Sigmoid colon (tissue), 7 donors: ENCODE measurements at places on chromosomes 3 and 15. TPM values are rescaled to one million over a fixed set of nuclear protein-coding genes. Genes with fewer than 3 reads are reported as not detected.
A peak's percentile ranks its signal among the peaks of the same experiment; 100 is the strongest.

- no peak overlapping the region for H3K4me3 ChIP-seq
- H3K36me3 ChIP-seq = no peaks in the 10 kb centered on the region
- DNase-seq = no peak
- H3K4me1 ChIP-seq = no peaks in the 10 kb centered on the region
Measured at GRCh38 chr3:5001805-5002173, 22.6 kb downstream of the BHLHE40 start.

Gene MTMR10
- total RNA-seq = 25.2 TPM

DNA sequence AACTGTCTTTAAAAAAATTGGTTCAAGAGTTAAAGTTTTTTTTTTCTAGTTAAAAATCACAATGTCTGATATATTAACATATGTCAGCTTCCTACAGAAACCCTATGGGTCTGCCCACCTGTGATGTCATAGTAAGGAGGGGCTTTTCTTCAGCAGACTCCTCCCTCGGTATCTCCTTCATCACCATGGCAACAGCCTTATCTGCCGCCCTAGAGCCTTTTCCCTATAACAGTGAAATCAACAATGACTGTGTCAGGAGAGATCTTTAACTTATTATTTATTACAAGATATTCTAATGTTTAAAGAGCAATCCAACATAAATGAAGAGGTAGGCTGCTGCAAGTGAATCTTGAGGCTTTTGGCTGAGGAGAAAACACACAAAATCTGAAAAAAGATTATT is 138.7 kb downstream of the PEX5L start:
- no peaks in the 10 kb centered on the region for H3K36me3 ChIP-seq
- DNase-seq = no peak
- H3K27ac ChIP-seq = no peak overlapping the region
- no peaks in the 10 kb centered on the region for H3K4me1 ChIP-seq
- H3K4me3 ChIP-seq = no peak overlapping the region

DNA sequence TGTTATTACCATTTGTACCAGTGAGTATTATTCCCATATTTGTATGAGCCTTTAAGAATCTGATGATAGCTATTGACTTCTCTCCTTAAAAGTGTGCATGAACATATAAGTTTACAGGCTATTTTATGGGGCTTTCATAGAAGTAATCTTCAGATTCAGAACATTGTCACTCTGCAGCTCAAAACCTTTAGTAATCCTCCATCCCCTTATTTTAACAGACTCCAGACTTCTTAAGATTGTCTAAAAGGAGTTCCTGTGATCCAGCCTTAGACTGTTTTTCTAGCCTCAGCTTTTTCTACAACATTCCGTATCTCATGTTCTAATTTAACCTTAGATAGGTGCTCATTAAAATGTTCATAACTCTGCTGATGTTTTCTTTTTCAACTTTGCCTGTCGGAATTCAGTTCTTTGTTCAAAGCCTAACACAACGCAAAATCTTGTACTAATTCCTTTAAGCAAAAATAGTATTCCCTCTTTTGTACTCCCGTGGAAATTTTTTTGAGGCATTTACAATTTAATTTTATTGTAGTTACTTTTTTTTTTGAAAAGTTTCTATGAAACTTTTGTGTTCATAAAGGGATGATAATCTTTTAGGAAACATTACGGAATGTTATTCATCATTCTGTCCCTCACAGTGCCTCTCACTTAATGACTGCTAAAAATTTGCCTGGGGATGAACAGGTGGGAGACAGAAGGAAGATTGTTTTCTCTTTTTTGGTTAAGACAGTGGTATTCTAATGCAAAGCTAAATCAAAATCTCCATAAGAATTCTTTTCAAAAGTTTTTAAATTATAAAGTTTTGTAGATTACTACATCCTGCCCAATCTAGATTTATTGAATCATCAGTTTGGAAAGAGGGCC is 38.7 kb upstream of the UTS2B start:
- H3K4me1 ChIP-seq = peaks cover 10% of the 10 kb centered on the region
- H3K36me3 ChIP-seq = peaks cover 14% of the 10 kb centered on the region
- H3K27me3 ChIP-seq = no peaks in the 10 kb centered on the region
- no peak overlapping the region for H3K4me3 ChIP-seq

DNA sequence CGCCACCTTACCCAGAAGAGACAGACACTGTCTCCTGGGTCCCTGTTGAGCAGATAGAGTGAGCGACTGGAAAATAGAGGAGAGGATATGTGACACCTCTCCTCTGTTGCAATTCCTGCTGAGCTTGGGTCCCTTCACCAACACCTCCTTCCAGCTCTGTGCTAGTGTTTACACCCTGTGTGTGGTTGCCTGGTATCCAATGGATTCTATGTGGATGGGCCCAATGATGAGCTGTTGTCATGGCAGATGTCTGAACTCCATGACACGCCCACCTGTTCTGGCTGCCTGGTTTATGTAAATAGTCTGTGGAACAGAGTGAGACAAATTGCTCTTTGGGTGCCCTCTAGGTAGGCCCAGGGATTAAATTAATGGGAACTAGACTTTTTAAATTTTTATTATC is 23.7 kb downstream of the RBM5 start:
- H3K4me1 ChIP-seq = no peaks in the 10 kb centered on the region
- no peak for DNase-seq
- H3K36me3 ChIP-seq = peaks cover 83% of the 10 kb centered on the region
- no peak overlapping the region for H3K4me3 ChIP-seq
- peak overlapping the region; percentile 35 for H3K27ac ChIP-seq
- no peaks in the 10 kb centered on the region for H3K27me3 ChIP-seq

DNA sequence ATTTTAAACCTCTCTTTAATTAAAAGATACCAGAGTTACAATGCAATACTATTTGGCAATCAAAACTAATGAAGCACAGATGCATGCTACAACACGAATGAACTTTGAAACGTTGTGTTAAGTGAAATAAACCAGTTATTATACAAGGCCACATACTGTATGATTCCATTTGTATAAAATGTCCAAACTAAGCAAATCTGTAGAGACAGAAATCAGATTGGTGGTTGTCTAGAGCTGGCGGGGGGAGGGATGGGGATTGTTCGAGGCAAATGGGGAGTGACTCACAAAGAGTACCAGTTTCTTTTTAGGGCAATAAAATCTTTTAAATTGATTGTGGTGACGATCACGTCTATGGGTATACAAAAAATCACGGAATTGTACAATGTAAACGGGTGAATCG is 677.0 kb downstream of the NTRK3 start:
- H3K4me1 ChIP-seq = no peaks in the 10 kb centered on the region
- no peak overlapping the region for H3K4me3 ChIP-seq
- H3K27me3 ChIP-seq = no peaks in the 10 kb centered on the region
- no peaks in the 10 kb centered on the region for H3K36me3 ChIP-seq

- H3K27me3 ChIP-seq = no peaks in the 10 kb centered on the region
- no peaks in the 10 kb centered on the region for H3K4me1 ChIP-seq
- no peak overlapping the region for H3K4me3 ChIP-seq
- no peak overlapping the region for H3K27ac ChIP-seq
- H3K36me3 ChIP-seq = no peaks in the 10 kb centered on the region
Measured at GRCh38 chr3:131224886-131225550, 156.6 kb upstream of the NUDT16 start.

GRCh38 chr15:67179411-67179995 is 75.0 kb downstream of the AAGAB start:
- peaks cover 16% of the 10 kb centered on the region for H3K36me3 ChIP-seq
- peak overlapping the region; percentile 79 for H3K27ac ChIP-seq
- H3K4me1 ChIP-seq = peaks cover 66% of the 10 kb centered on the region
- H3K27me3 ChIP-seq = no peaks in the 10 kb centered on the region
- no peak overlapping the region for H3K4me3 ChIP-seq
- no peak for DNase-seq

DNA sequence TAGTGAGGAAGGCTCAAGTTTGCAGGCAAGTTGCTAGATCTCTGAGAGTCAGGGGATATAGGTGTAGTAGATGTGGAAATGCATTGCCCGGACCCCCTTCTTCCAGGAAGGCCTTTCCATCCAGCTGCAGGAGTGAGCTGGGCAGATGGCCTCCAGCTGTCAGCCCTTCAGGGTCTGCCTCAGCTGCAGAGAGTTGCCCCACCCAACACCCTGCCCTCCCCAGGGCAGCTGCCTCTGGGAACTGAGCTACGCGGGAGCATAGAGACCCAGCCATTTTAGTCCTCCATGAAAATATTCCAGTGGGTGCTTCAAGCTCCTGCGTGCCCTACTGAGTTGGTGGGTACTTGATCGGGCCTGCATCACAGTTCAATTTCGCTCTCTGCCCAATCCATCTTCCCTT is 29.6 kb downstream of the SPG21 start:
- peaks cover 76% of the 10 kb centered on the region for H3K36me3 ChIP-seq
- no peaks in the 10 kb centered on the region for H3K27me3 ChIP-seq
- DNase-seq = no peak

GRCh38 chr3:183797996-183798395 is 27.4 kb downstream of the MAP6D1 start:
- no peak overlapping the region for H3K27ac ChIP-seq
- no peak for DNase-seq
- H3K4me1 ChIP-seq = no peaks in the 10 kb centered on the region
- peaks cover 33% of the 10 kb centered on the region for H3K36me3 ChIP-seq
- no peaks in the 10 kb centered on the region for H3K27me3 ChIP-seq

- no peak for DNase-seq
- no peaks in the 10 kb centered on the region for H3K27me3 ChIP-seq
- H3K36me3 ChIP-seq = peaks cover 98% of the 10 kb centered on the region
- H3K4me3 ChIP-seq = no peak overlapping the region
Measured at GRCh38 chr3:128060473-128061381, 8.5 kb downstream of the SEC61A1 start.

DNA sequence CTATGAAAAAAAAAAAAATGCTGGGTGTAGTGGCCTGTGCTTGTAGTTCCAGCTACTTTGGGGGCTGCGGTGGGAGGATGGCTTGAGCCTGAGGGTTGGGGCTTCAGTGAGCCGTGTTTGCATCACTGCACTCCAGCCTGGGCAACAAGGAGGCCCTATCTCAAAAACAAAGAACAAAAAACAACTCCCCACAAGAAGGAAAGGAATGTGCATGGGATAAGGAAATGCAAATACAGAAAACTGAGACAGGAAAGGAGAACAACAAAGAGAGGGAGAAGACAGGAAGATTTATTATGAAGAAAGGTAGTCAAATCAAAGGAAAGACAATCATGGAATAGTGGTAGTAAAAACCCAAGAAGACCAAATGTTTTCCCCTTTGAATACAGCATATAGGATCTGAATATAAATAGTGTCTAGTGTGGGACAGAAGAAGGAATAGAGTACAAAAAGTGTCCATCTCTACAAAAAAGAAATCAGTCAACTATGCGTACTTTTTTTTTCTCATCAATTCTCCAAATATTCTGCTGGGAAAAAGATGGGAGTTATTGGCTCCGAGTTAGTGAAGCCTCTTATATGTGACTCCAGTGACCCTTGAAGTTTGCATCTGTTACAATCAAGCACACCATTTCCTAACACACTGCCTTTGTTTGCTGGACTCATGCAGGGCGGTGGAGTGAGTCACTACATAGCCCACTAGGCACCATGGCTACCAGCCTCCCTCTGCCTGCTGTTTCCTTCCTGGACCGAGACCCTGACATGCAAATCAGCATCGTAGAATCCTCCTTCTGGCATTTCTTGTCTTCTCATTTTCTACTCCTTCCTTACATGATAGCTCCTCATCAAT is 101.2 kb upstream of the PTX3 start:
- H3K27ac ChIP-seq = no peak overlapping the region
- no peaks in the 10 kb centered on the region for H3K27me3 ChIP-seq
- H3K4me1 ChIP-seq = no peaks in the 10 kb centered on the region
- no peak for DNase-seq

- peak overlapping the region; percentile 86 for H3K27ac ChIP-seq
- no peaks in the 10 kb centered on the region for H3K27me3 ChIP-seq
- no peaks in the 10 kb centered on the region for H3K36me3 ChIP-seq
- H3K4me3 ChIP-seq = peak overlapping the region; percentile 57
- peak; percentile 74 for DNase-seq
- H3K4me1 ChIP-seq = peaks cover 51% of the 10 kb centered on the region
Measured at GRCh38 chr15:42494998-42495360, 455 bp upstream of the SNAP23 start.

DNA sequence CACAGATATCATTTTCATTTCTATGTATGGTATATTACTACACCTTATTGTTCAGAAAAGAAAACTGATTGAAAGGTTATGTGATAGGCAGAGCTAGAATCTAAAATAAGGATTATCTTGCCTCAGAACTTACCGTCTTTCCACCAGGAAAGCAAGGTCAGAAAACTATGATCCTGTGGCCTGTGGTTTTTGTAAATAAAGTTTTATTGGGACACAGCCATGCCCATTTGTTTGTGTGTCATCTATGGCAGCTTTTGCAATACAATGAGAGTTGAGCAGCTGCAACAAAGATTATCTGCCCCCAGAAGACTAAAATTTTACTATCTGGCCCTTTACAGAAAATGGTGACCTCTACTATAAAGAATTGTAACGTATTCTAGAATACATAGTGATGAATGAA is 314.7 kb upstream of the SLCO3A1 start:
- H3K27ac ChIP-seq = no peak overlapping the region
- no peaks in the 10 kb centered on the region for H3K36me3 ChIP-seq
- no peaks in the 10 kb centered on the region for H3K4me1 ChIP-seq
- no peak for DNase-seq
- no peak overlapping the region for H3K4me3 ChIP-seq
- H3K27me3 ChIP-seq = peaks cover 3% of the 10 kb centered on the region

DNA sequence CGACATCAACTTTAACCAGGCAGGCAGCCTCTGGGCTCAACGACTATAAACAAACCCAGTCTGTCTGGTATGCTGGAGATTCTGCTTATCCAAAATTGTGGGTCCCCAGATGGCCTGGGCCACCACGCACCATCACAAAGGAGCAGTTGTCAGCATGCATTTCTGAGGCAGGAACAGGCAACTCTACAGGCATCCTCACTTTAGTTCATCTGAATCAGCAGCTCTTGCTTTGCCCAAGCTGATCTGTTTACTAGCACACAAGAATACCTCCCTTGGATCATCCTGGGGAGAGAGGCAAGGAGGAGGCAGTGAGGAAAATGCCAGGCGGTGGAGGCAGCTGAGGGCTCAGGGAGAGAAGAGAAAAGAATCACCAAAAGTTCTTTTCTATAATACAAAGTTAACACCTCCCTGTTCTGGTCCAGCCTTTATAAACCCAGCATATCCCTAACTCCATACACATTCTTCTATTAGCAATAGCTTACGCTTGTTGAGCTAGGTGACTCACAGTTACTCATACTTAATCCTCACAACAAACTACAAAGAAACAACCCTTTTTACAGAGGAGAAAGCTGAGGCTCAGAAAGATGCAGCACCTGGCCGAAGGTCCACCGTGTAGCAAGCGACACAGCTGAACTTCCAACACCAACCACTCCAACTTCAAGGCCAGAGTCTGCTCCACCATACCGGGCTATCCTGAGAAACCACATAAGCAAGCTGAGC is 33.6 kb downstream of the ZDHHC3 start:
- no peak overlapping the region for H3K4me3 ChIP-seq
- H3K36me3 ChIP-seq = no peaks in the 10 kb centered on the region
- H3K27me3 ChIP-seq = no peaks in the 10 kb centered on the region
- H3K27ac ChIP-seq = no peak overlapping the region
- peaks cover 6% of the 10 kb centered on the region for H3K4me1 ChIP-seq
- DNase-seq = no peak
